GM12864 (cell line): ENCODE measurements at places on chromosomes 1 and 21.

- no peak for DNase-seq
These were observed 109.5 kb upstream of the JUN start for GRCh38 chr1:58893257-58893869.

DNA sequence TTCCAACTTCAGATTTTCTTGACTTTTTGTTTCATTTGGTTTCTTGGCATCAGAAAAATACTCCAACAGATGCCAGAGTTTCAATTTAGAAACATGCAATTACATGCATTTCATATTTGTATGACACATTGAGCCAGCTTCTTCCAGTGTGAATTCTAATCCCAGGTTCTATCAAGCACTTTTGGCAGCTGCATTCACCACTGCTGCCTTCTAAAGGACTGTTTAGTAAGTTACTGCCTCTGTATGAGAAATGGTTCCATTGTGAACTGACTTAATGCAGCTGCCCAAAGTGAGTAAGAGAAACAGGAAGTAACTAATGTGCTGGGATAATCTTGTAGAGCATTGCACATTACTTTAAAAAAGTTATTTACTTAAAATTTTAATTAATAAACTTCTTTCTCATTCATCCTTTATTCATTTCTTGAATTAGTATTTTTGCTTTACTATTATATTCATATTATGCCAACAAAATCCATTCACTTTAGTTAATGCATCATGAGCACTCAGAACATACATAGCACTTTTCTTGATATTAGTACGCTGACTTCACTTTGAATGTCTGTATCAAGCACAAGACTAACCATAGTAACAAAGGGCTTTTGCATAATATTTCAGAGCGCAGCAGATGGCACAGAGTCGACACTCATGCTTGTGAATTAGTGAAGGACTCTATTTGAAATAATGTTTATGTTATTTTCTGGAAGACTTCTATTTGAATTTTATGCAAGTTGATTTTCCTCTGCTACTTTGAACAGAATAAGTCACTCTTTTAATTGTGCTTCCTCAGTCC is 9.8 kb downstream of the RGS18 start:
- DNase-seq = no peak

DNA sequence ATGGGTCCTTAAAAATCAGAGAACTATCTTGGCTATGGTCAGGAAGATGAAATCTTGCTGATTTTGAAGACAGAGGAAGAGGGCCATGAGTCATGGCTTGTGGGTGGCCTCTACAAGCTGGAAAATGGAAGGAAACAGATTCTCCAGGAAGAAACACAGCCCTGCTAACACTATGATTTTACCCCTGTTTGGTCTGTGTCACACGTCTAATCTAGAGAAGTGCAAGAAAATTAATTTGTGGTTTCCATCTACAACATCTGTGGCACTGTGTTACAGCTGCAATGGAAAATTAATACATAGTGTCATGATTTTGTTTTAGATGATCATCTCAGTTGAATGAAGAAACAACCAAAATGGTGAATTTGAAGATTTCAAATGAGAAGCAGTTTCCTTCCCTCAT is 288.7 kb upstream of the NRIP1 start:
- DNase-seq = no peak

GRCh38 chr1:150008699-150009098 is 1.8 kb downstream of the OTUD7B start:
- DNase-seq = no peak

- DNase-seq = peak; percentile 62
These were observed 44.0 kb upstream of the TARDBP start for GRCh38 chr1:10968411-10968826.

- no peak for DNase-seq
These were observed 75.9 kb upstream of the MRPS6 start for GRCh38 chr21:33997436-33997835.

DNA sequence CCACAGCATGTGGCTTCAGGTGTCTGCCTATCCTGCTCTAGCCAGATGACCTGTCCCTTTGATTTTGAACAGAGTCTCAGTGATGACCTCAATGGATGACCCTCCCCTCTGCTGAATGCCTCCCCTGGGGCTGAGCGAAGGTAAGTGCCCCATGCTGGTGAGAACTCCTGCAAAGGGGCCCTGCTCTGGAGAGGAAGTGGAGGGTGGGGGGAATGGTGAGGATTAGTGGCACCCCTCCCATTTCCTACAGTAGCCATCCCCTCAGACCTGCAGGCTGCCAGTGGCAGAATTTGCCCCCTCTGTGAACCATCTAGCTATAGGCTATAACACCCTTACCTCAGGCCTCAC is 3.7 kb upstream of the PMVK start:
- DNase-seq = no peak

DNA sequence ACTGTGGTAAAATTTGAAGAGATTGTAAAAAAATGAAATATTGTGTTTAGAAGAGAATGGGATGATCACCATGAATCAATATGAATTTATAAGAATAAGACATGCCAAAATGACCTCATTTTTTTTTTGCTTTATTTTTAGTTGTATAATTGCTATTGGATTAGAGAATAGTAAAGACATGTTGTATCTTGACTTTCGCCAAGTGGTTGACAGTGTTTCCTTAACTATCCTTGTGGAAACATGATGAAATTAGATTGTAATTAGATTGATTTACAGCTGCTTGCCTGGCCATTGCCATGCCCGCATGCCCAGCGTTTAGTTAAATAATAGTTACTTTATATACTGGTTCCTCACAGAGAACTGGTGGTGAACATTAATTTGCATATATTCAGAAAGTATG is 154.9 kb downstream of the MAGI3 start:
- DNase-seq = no peak

DNA sequence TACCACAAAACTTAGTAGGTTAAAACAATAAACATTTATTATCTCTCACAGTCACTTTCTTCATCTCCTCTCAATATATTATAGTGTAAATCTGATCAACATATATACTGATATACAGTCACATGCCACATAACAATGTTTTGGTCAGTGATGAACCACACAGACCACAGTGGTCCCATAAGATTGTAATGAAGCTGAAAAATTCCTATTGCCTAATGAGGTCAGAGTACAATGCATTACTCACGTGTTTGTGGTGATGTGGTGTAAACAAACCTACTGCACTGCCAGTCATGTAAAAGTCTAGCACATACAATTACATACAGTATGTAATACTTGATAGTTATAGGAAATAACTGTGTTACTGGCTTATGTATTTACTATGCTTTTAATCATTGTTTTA is 30.1 kb downstream of the OLFML3 start:
- no peak for DNase-seq

- DNase-seq = no peak
These were observed 58.5 kb upstream of the MORC3 start for GRCh38 chr21:36261459-36261858.

DNA sequence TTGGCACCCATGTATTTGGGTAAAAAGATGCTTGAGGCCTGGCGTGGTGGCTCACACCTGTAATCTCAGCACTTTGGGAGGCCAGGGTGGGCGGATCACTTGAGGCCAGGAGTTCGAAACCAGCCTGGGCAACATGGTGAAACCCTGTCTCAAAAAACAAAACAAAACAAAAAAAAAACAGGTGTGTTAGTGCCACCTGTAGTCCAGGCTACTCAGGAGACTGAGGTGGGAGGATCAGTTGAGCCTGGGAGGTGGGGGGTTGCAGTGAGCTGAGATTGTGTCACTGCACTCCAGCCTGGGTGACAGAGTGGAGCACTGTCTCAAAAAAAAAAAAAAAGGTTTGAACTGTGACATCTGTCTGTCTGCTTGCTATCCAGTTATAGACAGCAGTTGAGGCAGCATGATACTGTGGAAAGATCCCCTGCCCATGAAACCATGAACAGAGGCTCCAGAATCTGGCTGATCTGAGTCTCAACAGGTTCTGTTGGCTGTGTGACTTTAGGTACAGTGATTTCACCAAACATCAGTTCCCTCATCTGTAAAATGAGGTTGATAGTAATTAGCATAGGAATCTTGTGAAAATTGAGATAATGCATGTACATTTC is 5.7 kb downstream of the DYRK1A start:
- DNase-seq = no peak

- no peak for DNase-seq
These were observed 402.6 kb downstream of the TTLL7 start for GRCh38 chr1:83596331-83596730.

GRCh38 chr1:224482619-224483018 is 48.0 kb upstream of the WDR26 start:
- DNase-seq = no peak

DNA sequence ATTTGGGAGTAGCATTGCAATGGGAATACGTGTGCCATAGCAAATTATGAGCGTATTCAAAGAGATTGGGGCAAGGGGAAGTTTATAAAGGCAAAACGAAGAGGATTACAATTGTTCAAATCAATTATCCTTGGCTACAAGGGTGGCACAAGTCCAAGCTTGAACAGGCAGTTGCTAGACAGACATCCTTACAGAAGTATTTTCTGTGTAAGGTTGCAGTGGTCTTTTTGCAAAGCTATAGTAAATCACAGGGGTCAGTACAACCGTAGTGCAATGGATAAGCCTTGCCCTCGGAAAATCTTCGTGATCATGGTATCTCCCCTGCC is 37.4 kb upstream of the HAO2 start:
- no peak for DNase-seq

GRCh38 chr1:229836324-229836723 is 210.3 kb downstream of the URB2 start:
- DNase-seq = no peak

DNA sequence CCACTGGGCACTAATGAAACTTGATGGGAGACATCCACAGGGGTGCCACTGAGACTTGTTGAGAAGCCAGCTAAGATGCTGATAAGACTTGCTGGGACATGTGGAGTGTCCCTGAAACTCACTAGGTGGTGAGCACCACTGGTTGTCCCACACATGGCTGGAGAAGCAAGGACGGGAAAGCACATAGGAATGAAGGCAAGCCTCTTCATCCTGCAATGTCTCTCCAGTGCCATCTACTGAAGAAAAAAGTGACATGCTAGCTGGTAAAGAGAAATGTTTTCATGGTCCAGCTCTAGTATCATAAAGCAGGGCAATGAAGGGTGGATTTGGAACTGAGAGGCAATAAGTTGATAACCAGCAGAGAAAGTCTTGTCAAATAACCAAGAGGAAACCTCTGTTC is 283.0 kb downstream of the PAPPA2 start:
- DNase-seq = no peak

GRCh38 chr21:29144736-29145353 is 14.4 kb downstream of the MAP3K7CL start:
- DNase-seq = no peak

- DNase-seq = no peak
These were observed 21.2 kb upstream of the MYOCOS start for GRCh38 chr1:171600862-171601261.

DNA sequence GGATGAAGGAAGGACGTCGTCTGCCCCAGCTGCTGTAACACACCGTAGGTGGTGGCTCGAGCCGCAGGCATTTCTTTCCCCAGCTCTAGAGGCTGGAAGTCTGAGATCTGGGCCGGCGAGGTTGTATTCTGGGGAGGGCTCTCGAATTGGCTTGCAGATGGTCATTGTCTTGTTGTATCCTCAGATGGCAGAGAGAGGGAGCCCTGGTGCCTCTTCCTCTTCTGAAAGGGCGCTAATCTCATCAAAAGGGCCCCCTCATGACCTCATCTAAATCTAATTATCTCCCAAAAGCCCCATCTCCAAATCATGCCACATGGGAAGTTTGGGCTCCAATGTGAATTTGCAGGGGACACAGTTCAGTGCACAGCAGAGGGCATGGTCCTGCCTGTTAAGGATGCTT is 109.0 kb downstream of the SIK1 start:
- DNase-seq = no peak

DNA sequence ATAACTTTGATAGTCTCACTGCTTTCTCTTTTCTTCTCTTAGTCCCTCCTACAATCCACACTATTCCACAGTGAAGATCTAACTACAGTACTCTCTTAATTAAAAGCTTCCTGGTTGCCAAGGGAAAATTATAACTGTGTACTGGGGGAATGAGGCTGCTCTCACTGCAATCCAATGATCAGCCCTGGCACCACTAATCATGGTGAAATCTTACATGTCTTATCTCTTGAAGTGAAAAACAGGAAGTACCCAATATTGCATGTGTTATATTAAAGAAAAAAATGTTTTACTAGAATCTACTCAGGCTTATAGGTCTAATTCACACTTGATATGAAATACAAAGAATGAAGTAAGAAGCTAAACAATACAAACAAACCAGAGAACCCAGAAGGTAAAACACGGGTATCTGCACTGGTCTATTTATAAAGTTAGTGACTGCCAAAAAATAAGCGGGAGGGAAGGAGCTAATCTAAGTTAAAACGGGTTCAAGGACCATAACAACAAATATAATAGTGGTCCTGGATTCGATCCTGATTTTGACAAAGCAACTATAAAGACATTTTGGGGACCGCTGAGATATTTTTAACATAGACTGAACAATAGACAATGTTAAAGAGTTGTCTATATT is 57.5 kb downstream of the RGS2 start:
- DNase-seq = no peak

- no peak for DNase-seq
These were observed 2032.3 kb downstream of the MRPL39 start for GRCh38 chr21:23574932-23575331.

DNA sequence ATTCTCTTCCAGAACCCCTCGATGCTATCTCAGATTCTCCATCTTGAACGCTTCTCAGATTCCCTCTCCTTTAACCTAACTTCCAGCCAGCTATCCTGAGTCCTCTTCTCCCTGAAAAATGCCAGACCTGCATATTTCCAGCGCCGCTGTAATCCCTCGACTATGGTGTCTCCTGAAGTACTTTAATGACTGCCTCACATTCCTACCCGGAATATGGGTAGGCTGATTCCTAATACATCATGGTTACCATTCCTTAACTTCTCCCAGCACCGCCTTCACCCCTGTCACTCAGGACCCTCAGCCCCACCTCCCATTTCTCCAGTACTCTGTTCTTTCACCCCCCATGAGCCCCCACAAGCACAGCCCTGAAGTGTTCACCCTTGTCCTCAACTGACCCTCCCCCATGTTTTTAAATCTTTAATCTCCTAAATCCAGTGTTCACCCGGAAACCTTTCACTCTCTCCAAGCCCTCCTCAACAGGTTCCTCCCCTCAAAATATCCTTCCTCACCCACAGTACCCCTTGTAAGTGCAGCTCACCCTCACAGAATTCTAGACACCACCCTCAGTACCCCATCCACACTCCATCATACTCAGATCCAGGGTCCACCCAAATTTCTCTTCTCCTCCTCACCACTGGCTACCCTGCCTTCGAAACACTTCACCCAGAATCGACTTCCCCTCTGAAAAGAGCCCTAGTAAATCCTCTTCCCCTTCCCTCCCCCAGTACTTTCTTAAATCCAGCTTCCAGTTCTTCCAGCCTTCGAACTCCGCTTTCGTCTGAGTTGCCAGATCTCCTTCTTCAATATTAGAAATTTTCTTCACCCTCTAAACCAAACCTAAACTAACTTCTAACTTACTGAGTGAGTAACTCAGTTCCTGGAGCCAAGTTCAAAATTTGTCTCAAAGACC is 922 bp downstream of the CPT2 start:
- DNase-seq = no peak

GRCh38 chr1:45326627-45327623 is at the start of gene HPDL:
Gene HPDL, plus strand, starts transcription at chr1:45326895. Its CDS starts 254 bp downstream, at chr1:45327149.
- peak; percentile 45 for DNase-seq

DNA sequence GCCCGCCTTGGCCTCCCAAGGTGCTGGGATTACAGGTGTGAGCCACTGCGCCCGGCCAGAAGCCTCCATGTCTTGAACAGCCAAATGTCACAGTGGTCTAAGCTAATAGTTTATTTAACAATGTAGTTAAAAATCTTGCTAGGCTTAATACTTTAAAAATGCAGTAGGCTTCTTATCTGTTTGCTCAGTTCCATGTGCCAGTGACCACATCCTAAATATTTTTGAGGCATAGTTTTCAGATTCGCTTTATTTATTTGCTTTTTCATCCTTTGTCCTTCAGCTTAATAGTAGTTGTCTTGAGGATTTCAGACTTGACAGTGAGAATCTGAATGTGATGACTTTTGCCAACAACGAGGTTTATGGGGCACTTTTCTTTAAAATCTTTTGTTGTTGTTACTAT is 59.9 kb upstream of the PRRX1 start:
- no peak for DNase-seq
